ENCODE measurements at places on chromosomes 4 and X.

GRCh38 chr4:143230683-143231082 lies 46.0 kb downstream of the USP38 start:
- DNase-seq = no peak

DNA sequence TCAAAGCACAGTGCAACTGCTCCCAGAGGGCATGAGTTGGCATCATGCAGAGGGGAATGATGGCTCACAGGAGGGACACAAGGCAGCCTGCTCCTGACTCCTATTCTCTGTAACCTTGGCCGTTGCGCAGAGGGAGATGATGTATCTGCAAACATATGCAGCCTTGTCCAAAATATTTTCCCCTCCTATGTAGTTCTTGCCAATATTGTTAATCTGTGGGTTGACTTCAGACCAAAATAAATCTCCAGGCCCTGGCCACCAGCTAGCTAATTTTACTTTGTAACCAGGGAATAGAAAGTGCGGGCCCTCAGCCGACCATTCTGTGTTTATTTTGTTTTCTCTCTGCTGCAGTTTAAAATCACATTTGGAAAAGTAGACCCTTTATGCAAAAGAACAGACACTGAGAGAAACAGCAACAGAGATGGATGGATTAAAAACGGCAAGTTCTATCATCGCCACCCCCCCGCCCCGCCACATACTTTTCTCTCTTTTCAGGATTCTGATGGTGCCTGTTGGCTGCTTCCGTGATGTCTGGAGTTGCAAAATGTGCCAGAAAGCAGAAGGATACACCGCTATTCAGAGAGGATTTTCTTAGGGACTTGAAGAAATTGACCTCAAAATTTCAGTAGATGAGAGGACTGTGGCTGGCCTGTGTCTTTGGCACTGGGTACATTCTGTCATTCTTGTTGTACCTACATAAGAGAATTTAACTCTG lies 185.3 kb upstream of the BCOR start:
- no peak for DNase-seq

DNA sequence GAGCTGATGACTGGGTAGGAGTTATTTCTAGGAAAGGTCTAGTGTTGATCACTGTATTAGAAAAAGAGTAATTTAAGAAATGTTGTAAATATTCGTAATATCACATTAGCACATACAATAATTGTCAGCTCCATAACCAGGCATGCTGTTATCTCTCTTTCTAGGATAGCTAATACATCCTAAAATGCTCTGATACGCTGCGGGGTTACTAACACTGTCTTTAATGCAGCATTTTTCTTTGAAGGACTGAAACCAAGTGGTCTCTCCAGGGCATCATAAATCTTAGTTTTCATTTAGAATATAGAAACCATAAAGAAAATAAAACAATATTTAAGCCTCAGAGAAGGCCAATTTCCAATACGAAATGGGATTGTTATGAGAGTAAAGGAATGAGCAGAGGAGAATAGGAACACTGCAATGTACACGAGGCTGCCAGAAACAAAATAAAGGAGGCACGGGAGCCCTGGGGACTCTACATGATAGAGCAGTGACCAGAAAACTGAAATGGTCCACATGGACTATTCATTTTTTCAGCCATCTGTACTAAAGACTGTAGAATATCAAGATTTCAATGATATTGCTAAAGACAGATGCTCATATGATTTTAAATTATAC lies 1606.7 kb upstream of the AGA start:
- no peak for DNase-seq

DNA sequence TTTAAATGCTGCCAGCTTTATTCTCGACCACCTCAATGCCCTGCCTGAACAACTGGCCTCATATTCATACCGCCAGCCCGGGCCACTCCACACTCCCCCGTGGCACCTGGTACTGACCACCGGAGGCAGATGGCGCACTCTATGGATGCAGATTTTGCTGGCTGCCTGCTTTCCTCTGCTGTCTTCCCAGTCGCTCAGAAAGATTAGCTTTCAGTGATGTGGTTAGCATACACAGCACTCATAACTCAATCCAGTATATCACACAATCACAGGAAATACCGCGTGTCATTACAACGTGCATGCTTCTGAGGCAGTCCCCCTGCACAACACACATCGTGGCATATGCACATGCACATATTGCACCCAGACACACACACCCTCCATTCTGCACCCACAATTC lies 147.2 kb upstream of the BCOR start:
- DNase-seq = peak; percentile 29

DNA sequence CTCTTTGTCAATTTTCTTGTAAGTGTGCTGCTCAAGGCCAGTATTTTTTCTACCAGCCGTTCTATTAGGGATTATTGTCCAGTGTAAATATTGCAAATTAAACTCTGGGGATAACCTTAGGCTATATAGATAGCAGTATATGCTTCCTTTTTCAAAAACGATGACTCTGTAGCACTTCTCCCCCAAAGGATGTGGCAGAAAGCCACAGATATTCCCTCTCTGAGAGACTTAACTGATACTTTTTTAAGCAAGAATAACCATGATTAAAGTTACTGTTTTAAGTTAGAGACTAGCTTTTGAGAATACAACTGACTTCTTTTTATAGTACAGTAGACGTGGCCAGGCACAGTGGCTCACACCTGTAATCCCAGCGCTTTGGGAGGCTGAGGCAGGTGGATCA lies 130.0 kb downstream of the FHIP1A start:
- no peak for DNase-seq

DNA sequence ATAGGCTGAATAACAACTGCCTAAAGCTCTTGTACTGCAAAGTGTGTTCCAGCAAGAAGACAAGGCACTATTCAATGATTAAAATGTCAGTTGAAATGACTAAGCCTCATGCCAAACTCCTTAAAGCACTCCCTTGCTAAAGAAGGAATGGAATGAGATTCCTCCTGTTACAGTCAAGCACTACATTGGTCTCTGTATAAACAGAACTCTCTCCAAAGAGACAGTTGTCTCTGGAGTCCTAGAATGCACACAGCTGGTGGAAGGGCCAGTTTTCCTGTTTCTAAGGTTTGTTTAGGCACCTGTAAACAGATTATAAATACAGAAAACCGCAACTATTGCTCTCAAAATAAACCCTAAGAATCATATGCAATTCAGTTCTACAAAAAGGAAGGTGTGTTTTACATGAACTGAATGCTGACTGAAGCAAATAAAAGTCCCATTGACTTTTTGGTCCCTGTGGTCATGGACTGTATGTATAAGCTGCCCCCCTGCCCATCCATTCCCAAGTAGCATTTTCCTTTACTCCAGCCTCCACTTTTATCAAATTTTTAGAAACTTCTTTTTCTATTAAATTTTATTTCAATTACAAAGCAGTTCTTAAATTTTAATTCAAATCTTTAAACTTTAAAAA lies 47.0 kb downstream of the FAT1 start:
- no peak for DNase-seq

DNA sequence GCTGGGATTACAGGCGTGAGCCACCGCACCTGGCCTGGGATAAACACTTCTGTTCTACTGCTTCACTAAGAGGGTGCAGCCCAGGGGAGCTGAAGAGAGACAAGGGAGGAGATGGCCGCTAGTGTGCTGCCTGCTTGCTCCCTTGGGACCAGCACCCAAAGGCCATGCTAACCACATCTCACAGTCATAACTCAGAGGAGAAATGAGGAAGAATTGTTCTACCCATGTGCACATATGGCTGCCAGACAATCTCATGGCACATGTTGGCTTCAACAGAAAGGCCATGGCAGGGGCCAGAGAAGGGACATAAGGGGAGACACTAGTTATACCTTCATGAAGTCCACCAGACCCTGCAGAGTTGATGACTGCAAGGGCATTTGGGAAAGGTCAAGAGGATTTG lies 22.4 kb downstream of the CLDN22 start:
- no peak for DNase-seq

DNA sequence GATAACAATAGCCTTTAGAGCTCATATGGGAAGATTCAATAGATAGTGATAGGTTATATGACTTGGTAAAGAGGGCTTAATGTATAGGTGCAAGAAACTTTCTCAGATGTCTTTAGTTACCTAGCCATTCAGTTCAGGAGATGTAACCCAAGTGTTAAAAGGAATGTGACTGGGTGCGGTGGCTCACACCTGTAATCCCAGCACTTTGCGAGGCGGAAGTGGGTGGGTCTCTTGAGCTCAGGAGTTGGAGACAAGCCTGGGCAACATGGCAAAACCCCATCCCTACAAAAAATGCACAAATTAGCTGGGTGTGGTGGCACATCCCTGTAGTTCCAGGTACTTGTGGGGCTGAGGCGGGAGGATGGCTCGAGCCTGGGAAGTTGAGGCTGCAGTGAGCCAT lies 7.9 kb downstream of the TET2 start:
- DNase-seq = no peak

Measured in NCI-H526 (cell line).